ENCODE measurements at places on chromosomes 7 and 10.
A peak's percentile ranks its signal among the peaks of the same experiment; 100 is the strongest.

GRCh38 chr10:84862551-84862950 lies 534.2 kb downstream of the CCSER2 start:
- DNase-seq = no peak

GRCh38 chr10:88794731-88795130 lies 7.8 kb upstream of the LIPM start:
- no peak for DNase-seq

GRCh38 chr10:94496010-94496409 lies 49.6 kb upstream of the HELLS start:
- DNase-seq = peak; percentile 18

DNA sequence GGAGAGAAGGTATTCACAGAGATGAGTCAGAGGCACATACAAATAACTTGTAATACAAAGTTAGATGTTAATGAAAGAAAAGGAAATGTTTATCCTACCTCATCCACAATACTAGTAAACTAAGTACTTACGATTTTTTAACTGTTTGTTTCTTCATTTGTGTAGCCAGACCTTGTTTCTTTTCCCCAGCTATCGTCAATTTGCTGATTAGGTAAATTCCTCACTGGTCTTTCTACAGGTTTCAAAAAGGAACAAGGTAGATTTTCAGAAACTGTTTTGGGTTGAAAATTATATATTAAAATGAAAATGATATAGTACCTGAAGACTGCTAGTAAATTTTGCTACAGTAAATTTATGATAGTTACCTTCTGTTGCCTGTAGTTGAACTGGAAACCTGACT lies 56.6 kb downstream of the PON1 start:
- DNase-seq = peak; percentile 24

- DNase-seq = peak; percentile 65
Observed at GRCh38 chr7:95871075-95871848, 98.9 kb downstream of the DYNC1I1 start.
